ENCODE measurements at places on chromosomes 16 and 17.
A peak's percentile ranks its signal among the peaks of the same experiment; 100 is the strongest.

DNA sequence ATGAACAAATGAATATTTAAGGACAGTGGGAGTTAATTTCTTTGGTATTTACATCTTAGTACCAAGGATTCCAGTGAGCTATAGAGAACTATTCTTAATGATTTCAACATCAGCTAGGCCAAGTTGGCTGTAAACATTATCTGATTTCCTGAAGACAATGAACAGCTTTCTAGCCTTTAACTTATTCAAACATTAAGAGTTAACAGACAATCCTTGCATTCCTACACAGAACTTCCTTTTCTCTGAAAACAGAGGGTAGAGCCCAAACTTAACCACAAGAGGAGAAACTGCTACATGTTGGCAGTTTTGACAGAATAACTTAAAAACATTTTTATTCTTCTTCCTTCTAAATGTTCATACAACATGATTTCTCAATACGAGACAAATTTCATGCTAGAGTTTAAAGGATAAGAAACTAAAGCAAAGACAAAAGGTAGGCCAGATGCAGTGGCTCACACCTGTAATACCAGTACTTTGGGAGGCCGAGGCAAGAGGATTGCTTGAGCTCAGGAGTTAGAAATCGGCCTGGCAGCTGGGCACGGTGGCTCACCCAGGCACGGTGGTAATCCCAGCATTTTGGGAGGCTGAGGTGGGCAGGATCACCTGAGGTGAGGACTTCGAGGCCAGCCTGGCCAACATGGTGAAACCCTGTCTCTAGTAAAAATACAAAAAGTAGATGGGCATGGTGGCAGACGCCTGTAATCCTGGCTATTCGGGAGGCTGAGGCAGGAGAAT is 4.4 kb downstream of the CRLF3 start:
- DNase-seq = no peak

- DNase-seq = no peak
Observed at GRCh38 chr17:18344021-18344420, 19.3 kb downstream of the SHMT1 start.

DNA sequence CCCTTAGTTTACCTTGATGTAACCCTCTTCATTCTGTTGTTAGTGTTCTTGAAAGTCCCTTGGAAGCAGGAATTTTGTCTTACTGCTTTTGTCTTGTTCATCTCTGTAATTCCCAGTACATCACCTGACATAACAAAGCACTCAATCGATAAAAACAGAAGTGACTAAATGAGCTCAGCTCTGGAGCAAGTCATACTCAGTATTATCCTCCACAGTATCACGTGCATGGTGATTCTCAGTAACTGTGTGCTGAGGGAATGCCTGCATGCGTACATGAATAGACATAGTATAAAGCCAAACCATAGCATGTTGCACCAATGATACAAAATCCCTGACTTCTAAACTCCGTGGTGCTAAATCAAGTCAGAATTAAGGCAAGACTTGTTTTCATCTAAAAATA is 7.2 kb downstream of the KRT38 start:
- DNase-seq = no peak

DNA sequence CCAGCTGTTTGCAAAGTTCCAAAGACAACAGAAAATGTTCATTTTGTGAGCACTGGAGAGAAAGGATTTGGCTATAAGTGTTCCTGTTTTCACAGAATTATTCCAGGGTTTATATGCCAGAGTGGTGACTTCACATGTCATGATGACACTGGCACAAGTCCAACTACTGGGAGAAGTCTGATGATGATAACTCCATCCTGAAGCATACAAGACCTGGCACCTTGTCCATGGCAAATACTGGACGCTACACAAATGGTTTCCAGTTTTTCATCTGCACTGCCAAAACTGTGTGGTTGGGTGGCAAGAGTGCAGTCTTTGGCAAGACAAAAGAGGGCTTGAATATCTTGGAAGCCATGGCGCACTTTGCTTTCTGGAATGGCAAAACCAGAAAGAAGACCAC is 385.0 kb downstream of the CDH11 start:
- no peak for DNase-seq

DNA sequence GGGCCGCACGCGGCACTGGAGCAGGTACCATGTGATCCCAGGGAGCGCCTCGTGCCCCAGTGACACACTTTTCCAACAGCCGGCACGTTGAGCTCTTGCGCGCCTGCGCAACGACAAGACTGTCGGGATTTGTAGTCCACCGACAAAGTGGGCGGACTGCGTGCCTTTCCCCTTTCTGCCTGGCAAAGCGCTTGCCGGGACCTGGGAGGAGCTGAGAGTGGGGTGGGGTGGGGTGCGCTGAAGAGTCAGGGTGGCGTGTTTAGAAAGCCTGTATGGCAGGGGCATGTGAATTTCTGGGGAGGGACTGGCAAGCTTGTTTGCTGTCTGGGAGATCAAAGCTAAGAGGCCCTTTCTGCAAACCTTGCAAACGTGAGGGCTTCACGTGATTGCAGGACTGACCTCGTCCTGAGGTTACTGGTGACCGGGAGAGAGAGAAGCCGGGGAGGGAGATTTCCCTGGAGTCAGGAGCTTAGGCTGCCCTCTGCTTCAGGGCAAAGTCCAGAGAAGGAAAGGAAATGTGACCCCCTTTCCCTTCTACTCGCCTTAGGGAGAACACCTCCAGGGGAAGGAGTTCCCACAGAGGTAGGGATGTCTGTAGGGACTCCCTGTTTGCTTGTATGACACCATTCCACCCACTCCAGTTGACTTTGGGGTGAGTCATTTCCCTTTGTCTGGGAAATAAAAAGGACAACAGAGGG is 429 bp upstream of the NR1D1 start:
- peak; percentile 99 for DNase-seq

- DNase-seq = no peak
Observed at GRCh38 chr17:78748048-78748729, 33.9 kb downstream of the CYTH1 start.

DNA sequence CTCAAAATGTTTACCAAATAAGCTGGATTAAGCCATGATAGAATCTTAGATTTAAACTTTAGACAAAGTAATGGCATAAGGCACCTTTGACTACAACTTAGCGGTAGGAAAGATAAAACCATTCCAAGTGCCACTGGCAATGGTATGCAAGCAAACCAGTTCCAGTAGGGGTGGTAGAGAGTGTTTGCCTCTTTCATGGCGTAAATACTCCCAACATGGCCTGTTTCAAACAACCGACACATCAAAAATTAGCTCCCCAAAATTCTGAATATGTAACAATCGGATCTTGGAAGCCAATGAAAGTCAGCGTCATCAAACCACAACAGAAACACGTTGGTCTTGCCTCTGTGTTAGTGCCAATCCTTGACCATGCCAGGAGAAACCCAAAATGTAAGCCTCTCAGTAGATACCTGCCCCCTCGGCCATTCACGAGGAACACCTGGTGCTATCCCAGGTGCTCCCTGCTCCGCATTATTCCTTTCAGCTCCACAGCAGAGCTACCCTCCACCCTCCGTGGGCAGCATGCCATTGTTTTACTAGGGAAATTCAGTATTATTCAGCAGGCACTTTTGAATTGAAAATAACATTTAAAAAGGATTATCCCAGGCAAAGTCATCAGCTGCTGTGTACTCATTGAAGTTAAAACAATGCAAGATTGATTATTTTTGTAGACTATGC is 307.8 kb upstream of the CDH11 start:
- no peak for DNase-seq

DNA sequence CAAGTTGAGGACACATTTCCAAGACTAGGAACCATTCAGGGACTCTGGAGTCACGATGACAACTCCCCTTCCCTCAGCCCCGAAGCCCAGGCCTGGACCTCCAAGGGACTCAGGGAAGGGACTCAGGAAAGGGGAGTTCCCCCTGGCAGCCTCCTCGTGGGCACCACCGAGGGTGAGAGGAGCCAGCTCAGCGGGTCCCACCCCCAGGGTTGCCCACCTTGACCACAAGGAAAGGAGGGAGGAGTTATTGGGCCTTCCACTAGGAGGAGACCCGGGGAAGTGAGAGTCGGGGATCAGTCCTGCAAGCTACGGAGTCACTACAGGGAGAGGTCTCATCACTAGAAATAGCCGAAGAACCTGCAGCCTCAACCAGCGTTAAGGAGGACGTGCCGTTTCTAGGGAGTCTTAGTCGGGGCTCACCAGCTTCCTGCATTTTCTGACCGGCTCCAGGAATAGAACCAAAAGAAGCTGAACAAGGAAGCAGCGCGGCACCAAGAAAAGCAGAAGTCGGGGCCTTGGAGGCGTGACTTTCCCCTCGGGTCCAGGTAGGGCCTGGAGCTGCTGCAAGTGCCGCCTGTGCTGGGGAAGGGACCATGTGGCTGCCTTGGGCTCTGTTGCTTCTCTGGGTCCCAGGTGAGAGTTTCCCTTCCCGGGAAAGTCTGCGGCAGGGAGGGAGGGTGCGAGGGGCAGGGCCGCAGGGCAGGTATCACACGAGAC is at the start of gene CD300A:
TSS of gene CD300A (plus strand) at position 524 of the 717 bp plus-strand sequence. CDS start at position 594, 70 bp downstream.
- DNase-seq = no peak

DNA sequence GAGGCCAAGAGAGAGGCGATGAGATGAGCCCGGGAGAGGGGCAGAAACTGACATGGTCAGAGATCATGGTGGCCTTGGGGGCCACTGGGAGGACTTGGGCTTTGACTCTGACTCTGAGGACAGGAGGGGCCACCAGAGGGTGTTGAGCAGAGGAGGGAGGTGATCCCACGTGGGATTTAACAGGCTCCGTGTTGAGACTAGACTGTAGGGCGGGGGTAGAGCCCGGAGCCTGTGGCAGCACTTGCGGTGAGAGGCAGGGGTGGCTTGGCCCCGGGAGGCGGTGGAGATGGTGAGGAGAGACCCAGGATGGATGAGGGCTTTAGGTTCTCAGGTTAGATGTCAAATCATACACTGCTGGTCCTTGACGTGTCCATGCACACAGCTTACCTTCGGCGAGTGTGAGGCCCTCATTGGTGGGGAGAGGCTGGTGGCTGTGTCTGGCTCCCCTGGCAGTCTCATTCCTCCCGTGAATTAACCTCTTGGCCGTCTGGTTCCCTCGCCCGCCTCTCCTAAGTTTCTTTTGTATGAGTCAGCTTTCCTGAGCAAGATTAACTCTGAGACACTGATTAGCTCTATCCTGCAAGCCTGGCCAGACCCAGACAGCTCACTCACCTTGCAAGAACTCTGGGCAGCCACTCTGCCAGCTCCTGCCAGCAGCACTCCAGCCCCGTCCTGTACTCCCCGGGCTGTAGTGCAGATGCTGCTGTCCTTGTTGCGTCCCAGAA is 39.7 kb downstream of the VPS35L start:
- peak; percentile 64 for DNase-seq
